ENCODE measurements at places on chromosomes 1 and 21.

DNA sequence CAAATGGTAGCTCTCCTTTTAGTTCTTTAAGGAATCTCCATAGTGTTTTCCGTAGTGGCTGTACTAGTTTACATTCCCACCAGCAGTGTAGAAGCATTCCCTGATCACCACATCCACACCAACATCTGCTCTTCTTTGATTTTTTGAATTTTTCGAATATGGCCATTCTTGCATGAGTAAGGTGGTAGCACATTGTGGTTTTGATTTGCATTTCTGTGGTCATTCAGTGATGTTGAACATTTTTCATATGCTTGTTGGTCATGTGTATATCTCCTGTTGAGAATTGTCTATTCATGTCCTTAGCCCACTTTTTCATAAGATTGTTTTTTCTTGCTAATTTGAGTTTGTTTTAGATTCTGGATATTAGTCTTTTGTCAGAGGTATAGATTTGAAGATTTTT is 84.6 kb upstream of the B3GALT2 start:
- DNase-seq = no peak

DNA sequence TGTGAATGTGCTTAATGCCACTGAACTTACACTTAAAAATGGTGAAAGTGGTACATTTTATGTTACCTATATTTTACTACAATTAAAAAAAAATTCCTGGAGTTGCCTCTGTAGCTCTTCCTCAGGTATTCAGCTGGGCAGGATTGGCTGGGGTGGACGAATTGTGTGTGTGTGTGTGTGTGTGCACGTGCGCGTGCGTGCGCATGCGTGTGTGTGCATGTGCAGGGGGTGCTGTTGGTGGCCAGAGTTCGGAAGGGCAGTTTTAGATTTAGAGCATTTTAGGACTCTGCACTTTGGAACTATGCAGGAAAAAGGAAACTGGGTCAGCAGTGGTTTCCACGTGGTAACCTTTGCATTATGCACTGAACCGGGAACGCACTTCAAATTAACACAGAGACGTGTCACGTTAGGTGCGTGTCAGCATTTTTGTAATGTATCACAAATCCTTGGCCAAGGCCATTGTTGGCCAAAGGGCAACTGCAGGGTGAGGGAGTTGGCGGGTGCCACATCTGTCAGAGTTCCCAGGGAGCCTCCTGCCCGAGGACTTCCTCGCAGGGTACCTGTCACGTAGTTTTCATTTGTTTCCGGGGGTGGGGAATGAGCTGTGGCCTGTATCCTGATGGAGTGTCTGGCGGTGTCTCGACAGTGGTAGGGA is 312.8 kb downstream of the CAMTA1 start:
- DNase-seq = no peak

DNA sequence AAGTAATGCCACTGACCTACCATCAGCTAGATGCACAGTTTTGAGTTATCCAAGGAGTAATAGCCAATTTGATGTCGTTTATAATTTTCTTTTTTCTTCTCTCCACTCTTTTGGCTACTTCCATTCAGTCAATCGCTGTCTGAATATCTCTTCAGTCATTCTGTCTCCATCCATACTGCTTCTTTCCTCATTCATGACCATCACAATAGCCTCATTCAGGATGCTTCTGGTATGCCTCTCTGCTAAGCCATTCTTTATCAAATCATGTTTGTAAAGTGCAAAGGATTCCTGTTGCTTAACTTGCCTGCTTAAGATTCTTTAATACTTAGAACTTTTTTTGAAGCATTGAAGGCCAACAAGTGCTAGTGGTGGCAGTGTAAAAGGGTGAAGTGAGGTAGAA is 20.2 kb downstream of the TYW3 start:
- no peak for DNase-seq

DNA sequence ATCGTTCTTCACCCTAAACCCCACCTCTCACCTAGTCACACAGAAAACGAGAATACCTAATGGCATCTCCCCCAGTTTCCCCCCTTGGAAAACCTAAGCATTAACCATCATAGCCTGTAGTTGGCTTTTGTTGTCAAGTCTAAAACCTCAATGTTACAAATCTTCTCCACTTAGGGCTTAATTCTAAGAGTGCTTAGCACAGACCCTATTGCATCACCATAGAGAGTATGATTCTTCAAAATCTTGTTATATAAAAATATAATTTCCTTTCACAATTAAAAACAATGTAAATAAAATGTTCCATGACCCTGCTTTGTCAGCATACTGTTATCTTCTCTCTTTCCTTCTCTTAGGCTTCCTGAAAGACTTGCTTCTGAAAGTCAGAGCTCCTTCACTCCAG is 263.2 kb upstream of the RGS18 start:
- DNase-seq = no peak

DNA sequence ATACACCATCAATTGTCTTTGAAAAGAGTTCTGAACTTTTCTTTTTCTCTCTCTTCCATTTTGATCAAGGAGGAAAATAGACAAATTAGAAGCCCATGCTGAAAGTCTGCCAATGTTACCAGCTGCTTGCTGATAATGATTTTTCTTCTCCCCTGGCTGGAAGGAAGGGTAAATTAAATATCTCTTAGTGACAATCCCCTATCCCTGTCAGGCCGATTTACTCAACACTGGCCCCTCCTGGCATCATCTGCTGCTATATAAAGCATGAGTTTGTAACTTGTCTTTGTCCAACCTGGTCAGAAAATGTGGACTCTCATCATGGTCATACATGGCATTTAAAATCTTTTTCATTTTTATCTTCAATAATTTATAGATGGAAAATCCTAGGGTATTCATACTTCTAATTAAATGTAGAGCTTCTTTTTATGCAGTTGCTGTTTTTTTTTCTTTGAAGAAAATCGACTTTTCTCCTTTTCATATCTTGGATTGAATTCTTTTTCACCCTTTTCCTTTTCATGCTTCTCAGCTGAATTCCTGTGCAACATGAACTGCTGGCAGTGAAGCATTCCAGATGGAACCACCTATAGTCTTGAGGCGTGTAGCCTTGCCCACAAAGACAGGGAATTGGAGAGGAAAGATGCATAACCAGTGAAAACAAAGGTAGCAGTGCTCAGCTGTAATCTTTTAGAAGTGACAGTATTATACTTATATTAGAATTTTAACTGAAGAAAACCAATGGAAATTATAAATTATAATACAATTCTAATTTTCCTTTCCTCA is 214.7 kb upstream of the PTGFR start:
- no peak for DNase-seq

GRCh38 chr1:86567878-86568277 is 21.0 kb downstream of the CLCA4 start:
- DNase-seq = no peak

DNA sequence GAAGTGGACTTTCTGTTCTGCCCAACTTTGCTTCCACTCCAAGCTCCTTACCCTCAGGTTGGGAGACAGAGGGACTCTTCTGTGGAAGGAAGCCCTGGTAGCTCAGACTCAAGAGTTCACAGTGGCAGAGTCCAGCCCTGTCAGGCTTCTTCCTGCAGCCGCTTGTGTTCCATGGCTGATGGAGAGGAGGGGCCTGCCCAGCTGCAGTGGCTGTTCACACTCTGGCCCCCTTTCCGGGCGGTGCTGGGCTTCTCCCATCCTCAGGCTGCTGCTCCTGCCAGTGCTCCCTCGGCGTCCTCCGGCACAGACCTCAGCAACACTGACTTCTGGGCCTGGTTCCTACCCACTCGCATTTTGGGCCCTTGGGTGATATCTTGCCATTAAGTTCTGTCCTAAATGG is 4.0 kb downstream of the KRTAP10-1 start:
- DNase-seq = no peak

DNA sequence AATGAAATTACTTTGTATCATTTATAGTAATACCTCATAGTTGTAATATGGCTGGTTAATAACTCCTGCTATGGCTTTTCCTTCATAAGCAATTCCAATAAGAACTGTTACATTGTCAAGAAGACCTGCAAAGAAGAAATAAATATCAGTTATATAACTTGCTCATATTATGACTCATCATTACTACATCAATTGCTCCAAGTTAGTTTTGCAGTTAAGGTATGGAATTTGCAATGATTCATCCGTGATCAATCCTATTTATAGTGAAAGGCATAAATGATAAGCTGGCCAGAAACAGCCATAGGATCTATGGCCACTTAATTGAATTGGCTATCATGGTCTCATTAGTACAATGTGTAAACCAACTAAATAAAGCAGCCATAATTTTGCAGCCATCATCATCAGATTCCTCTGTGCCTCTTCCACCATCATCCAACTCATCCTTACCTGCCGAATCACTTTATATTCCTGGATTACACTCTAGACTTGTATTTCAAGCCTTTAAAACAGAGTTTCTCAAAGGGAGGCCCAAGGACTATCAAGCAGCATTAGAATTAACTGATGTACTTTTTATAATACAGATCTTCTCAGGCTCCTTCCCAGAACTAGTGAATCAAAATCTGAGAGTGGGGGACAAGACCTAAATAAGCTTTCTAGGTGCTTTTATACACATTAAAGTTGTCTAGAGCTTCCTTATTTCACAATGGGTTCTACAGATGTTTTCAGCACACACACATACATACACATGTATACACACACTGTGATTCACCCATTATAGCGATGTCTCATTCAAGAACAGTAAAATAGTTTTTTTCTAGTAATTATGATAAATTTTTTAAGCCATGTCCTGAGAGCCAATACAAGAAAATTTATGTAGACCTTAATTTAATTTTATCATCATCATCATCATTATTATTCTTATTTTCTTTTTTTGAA is 21.2 kb upstream of the EPRS1 start:
- no peak for DNase-seq

DNA sequence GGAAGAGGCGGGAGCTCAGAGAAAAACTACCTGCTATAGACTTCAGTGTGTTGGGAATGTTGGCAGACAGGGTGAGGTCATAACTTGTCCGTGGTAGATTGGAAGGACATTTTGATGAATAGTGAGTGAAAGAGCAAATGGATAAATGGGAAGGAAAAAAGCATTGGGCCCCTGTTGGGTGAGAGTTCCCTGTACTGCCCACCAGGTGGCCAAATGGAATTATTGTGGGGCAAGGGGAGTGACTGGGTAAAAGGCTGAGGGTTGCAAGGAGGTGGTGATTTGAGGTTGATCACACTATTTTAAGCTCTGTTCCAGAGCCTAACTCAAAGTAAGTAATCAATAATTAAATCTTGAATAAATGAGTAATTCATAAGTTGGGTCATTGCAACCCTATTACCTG is 60.4 kb downstream of the MRPS6 start:
- DNase-seq = no peak

DNA sequence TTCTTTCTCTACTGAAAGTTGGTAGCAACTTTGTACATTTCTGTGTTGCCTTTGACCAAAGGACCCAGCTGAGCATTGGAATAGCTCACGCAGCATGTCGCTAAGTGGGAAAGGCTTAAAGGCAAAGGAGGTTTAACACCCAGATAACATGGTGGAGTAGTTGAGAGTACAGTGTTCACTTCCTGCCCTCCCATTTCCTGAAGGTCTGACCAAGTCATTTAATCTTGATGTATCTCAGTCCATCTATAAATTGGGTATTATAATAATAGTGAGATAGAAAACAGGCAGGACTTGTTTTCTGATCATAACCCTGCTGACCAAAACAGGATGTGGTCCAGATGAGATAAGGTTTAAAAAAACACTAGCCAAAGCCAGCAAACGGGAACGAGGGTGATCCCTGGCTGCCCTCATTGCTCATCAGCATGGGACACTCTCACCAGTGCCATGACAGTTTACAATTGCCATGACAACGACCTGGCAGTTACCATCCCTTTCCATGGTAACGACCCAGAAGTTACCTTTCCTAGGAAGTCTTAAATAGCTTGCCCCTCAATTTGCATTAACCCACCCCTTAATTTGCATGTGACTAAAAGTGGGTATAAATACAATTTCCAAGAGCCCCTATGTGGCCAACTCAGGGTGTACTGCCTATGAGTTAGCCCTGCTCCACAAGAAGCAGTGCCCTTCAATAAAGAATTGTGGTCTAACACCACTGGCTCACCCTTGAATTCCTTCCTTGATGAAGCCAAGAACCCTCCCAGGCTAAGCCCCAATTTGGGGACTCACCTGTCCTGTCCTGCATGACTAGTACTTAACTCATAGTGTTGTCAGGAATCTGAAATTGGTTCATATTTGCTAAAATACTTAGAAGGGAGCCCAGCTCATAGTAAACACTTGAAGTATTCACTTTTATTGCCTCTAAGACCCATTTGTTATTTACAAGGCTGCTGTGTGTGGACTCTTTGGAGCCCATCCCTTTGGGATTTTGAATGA is 28.4 kb upstream of the FHAD1 start:
- no peak for DNase-seq

GRCh38 chr1:6399294-6399693 is 5.7 kb upstream of the ACOT7 start:
- DNase-seq = no peak

All from stimulated activated CD8-positive, alpha-beta memory T cell treated with anti-CD3 and anti-CD28 coated beads, Interleukin-15, amount 100 ng/mL, for 48 hours (primary cell).